SJSA1 (cell line): ENCODE measurements at places on chromosomes 16 and 17. TPM values are rescaled to one million over a fixed set of nuclear protein-coding genes. Genes with fewer than 3 reads are reported as not detected.
A peak's percentile ranks its signal among the peaks of the same experiment; 100 is the strongest.

The CES1 gene
- not detected in 2 replicates for total RNA-seq

DNA sequence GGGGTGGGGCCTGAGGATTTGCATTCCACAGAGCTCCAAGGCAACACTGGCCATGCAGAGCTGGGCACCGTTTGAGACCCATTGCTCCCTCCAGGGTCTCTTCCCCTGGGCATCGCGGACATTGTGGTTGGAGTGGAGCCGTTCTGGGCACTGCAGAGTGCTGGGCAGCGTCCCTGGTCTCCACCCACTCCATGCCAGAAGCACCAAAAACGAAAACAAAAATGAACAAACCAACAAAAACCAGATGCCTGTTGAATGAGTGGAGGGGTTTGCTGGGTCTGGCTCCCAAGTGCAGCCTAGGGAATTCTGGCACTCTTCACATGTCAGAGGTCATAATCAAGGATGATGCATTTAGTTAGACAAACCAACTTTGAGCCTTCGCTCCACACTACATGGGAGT lies 17.9 kb downstream of the WNT9B start:
- H3K27me3 ChIP-seq = peaks cover 9% of the 10 kb centered on the region; the same call in 1 of the 2 replicates
- no peaks in the 10 kb centered on the region for H3K36me3 ChIP-seq
- no peak for DNase-seq
- H3K4me3 ChIP-seq = no peak overlapping the region
- no peak overlapping the region for H3K27ac ChIP-seq

DNA sequence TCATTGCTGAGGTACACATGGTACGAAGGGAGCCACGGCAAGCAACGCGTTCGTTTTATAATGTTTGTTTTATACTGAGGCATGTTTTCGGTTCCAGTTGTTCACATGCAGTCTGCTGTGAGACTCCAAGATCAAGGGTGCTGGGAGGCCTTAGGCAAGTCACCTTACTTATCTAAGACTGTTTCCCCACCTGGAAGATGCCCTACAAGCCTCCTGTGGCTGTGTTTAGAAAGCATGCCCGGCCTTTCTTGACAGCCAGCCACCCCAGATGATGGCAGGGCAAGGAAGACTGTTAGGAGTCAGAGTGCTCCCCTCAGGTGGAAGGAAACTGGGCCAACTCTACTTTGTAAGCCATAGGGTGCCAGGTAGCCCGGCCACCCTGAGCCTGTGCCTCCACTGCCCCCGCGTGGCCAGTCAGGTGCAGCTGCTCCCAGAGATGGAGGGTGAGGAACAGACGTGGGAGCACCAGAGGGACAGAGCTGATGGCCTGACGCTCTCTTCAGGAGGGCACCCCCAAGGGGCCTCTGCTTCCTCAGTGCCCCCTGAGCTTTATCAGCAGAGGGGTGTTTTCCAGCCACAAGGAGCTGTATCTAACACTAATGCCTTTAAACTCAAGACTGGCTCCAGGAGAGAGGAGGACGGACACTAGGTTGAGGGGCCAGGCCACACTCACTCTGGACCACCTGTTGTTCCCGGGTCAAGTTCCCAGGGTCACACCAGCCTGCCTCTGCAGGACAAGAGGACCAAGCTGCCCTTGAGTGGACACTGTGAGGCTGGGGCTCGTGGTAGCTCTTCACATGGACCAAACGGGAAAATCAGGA lies 5.4 kb downstream of the NAT9 start:
- H3K4me1 ChIP-seq = peaks cover 27% of the 10 kb centered on the region
- H3K36me3 ChIP-seq = peaks cover 75% of the 10 kb centered on the region
- H3K27ac ChIP-seq = no peak overlapping the region
- no peak overlapping the region for H3K4me3 ChIP-seq

The GAST gene
- not detected in 2 replicates for total RNA-seq

DNA sequence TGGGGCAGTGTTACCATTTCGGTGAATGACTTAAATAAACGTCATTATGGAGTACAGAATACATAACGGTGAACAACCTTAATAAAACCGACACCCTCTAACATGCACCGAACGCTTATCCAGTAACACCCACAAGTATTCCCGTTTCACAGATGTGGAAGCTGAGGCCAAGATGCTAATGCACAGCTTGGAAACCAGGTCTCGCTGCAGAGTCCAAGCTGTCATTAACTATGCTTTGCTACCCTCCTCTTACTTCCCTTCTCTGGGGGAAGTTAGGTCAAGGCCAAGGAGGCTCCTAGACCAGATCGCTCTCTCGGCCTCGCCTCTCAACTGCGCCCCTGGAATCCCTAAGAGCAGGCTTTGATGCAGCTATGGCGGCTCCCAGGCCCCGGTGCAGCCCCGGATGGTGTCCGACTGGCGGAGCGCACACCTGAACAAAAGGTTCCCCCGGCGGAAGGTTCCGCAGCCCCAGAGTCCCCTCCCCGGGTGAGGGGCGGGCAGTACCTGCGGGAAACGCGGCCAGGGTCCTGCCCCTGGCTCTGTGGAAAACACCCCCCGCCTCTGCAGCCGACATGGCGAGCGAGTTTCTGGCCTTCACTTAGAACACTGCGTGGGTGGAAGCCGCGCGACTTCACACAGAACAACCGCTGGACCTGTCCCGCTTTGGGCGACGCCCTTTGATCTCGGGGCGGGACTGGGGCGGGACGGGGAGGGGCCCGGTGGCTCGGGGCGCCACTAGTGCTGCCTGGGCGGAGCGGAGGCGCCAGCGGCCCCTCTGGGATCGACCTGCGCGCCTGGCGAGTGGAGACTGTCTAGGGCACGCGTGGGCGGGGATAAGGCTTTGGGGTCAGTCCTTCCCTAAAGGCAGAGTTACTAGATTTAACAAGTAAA lies at the start of gene CPPED1:
Gene CPPED1, minus strand, starts transcription at position 685 of the 891 bp plus-strand sequence. Its CDS starts 111 bp downstream, at position 574.
- no peaks in the 10 kb centered on the region for H3K27me3 ChIP-seq
- no peaks in the 10 kb centered on the region for H3K4me1 ChIP-seq
- peak within 1 kb of the TSS; percentile 41 for H3K4me3 ChIP-seq
- H3K36me3 ChIP-seq = no peaks in the 10 kb centered on the region

The DNAH2 gene
- not detected in 2 replicates for total RNA-seq

- H3K36me3 ChIP-seq = no peaks in the 10 kb centered on the region
- H3K4me1 ChIP-seq = no peaks in the 10 kb centered on the region
- DNase-seq = no peak
- no peak overlapping the region for H3K27ac ChIP-seq
- H3K27me3 ChIP-seq = no peaks in the 10 kb centered on the region
Measured at GRCh38 chr16:56262551-56263245, 71.4 kb downstream of the GNAO1 start.

The FOXF1 gene
- 25.7 and 34.7 TPM in 2 replicates for total RNA-seq

The EFNB3 gene
- total RNA-seq = not detected in 2 replicates

DNA sequence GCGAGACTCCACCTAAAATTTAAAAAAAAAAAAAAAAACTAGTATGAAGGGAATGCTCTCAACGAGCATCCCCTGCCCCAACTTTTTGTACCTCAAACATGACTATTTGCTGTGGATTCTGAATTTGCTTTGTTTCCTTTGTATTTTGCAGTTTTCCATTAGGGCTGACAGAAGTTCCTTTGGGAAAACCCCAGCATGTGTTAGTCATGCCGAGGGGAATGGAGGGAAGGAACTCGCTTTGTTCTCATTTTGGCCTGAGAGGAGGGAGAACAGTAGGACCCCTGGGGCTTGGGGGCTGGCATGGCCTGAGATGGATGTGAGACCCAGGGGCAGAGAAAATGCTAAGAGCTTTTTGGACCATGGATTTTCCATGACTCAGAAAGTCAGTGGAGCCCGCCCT lies 20.5 kb downstream of the KRT9 start:
- peaks cover 45% of the 10 kb centered on the region for H3K4me1 ChIP-seq
- peak; percentile 78 for DNase-seq
- H3K27ac ChIP-seq = peak overlapping the region; percentile 63
- H3K4me3 ChIP-seq = no peak overlapping the region
- no peaks in the 10 kb centered on the region for H3K27me3 ChIP-seq
- H3K36me3 ChIP-seq = no peaks in the 10 kb centered on the region

DNA sequence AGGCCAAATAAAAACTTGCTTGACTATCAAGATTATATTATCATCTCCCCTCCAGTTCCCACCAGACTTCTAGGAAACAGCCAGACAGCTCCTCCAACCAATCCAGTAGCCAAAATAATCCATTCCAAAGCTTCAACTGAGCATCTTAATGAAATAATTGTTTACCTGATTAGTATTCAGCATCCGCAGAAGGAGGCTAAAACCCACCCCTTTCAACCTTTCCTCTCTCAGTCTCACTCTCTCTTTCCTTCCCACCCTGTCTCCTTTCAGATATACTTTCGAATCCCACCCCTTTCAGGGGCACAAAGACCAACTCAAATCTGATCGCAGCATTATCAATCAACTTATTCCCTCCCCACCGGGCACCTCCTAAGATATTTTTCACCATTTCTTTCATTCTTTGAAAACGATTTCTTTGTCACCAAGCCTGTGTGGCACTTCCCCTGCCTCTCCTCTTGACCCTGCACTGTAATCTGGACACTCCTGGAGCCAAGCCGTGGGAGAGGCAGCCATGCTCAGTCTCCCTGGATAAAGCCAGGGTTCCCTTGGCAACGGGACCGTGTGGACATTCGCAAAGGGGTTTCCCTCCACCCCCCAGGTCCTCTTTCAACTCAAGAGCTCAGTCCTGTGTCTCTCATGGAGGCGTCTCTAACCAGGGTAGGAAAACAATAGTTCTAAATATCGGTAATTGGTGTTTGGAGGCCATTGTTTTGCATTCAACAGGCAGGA lies at the start of gene ANKFN1:
Gene ANKFN1, plus strand, starts transcription at position 602 of the 729 bp plus-strand sequence. CDS start 59,193 bp downstream, outside the sequence.
- H3K4me1 ChIP-seq = no peaks in the 10 kb centered on the region
- no peak within 1 kb of the TSS for H3K4me3 ChIP-seq
- no peaks in the 10 kb centered on the region for H3K36me3 ChIP-seq
- 0 out of 2 replicates have a peak, but pooled peaks cover 3% of the 10 kb centered on the region for H3K27me3 ChIP-seq
- no peak within 1 kb of the TSS for H3K27ac ChIP-seq
- no peak for DNase-seq

The DNAH9 gene
- total RNA-seq = 0.08 TPM in 1 of 2 replicates, not detected in the other

- H3K4me1 ChIP-seq = no peaks in the 10 kb centered on the region
- H3K36me3 ChIP-seq = no peaks in the 10 kb centered on the region
- H3K27ac ChIP-seq = no peak overlapping the region
- no peak overlapping the region for H3K4me3 ChIP-seq
Measured at GRCh38 chr17:46812624-46813318, 5.7 kb downstream of the WNT3 start.

- H3K4me1 ChIP-seq = no peaks in the 10 kb centered on the region
- H3K36me3 ChIP-seq = peaks cover 26% of the 10 kb centered on the region
- H3K27ac ChIP-seq = no peak overlapping the region
- no peaks in the 10 kb centered on the region for H3K27me3 ChIP-seq
- DNase-seq = no peak
Measured at GRCh38 chr17:21193031-21193430, 20.9 kb downstream of the TMEM11 start.

DNA sequence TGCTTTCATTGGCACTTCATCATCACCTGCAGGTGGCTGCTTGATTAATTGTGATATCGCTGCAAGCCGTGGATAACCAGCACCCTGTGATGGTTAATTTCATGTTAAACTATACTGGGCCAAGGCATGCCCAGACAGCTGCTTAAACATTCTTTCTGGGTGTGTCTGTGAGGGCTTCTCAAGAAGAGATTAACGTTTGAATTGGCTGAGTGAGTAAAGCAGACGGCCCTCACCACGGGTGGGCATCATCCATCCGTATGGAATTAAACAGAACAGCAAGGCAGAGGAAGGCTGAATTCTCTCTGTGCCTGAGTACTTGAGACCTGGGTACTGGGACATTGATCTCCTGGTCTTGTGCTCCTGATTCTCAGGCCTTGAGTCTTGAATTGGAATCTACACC lies 7.1 kb upstream of the ZNF213 start:
- H3K4me3 ChIP-seq = no peak overlapping the region
- H3K27me3 ChIP-seq = no peaks in the 10 kb centered on the region
- H3K36me3 ChIP-seq = peaks cover 42% of the 10 kb centered on the region
- H3K4me1 ChIP-seq = peaks cover 24% of the 10 kb centered on the region
- DNase-seq = no peak

GRCh38 chr17:80603396-80603795 lies 58.8 kb downstream of the RPTOR start:
- DNase-seq = no peak
- H3K4me3 ChIP-seq = no peak overlapping the region
- H3K27me3 ChIP-seq = no peaks in the 10 kb centered on the region
- H3K27ac ChIP-seq = no peak overlapping the region
- no peaks in the 10 kb centered on the region for H3K36me3 ChIP-seq

The CSH1 gene
- not detected in 2 replicates for total RNA-seq

- H3K27ac ChIP-seq = no peak overlapping the region
- no peaks in the 10 kb centered on the region for H3K4me1 ChIP-seq
- H3K4me3 ChIP-seq = no peak overlapping the region
- no peak for DNase-seq
Measured at GRCh38 chr16:12992066-12992465, 90.7 kb downstream of the SHISA9 start.

GRCh38 chr17:38602453-38602852 lies 3.3 kb downstream of the SRCIN1 start:
- H3K36me3 ChIP-seq = no peaks in the 10 kb centered on the region
- peaks cover 53% of the 10 kb centered on the region for H3K27me3 ChIP-seq
- no peak overlapping the region for H3K27ac ChIP-seq
- peaks cover 5% of the 10 kb centered on the region for H3K4me1 ChIP-seq
- no peak for DNase-seq

GRCh38 chr16:12646490-12647274 lies 157.0 kb downstream of the CPPED1 start:
- H3K27me3 ChIP-seq = no peaks in the 10 kb centered on the region
- H3K4me3 ChIP-seq = no peak overlapping the region
- no peaks in the 10 kb centered on the region for H3K4me1 ChIP-seq
- H3K36me3 ChIP-seq = no peaks in the 10 kb centered on the region
- H3K27ac ChIP-seq = no peak overlapping the region

The TOP2A gene
- total RNA-seq = 264 and 389 TPM in 2 replicates

The CBX2 gene
- total RNA-seq = 13.6 and 16.7 TPM in 2 replicates

- H3K27ac ChIP-seq = no peak overlapping the region
- no peaks in the 10 kb centered on the region for H3K36me3 ChIP-seq
- no peaks in the 10 kb centered on the region; the same call in 1 of the 2 replicates for H3K27me3 ChIP-seq
Measured at GRCh38 chr17:17200311-17200710, 5.8 kb downstream of the PLD6 start.

The ZNF423 gene
- total RNA-seq = 3.0 and 5.4 TPM in 2 replicates

The ZNF18 gene
- 7.9 and 8.4 TPM in 2 replicates for total RNA-seq

The PDIA2 gene
- not detected in 2 replicates for total RNA-seq

GRCh38 chr17:51585514-51586104 lies 325.3 kb downstream of the UTP18 start:
- H3K27me3 ChIP-seq = no peaks in the 10 kb centered on the region
- DNase-seq = no peak
- H3K36me3 ChIP-seq = no peaks in the 10 kb centered on the region
- no peaks in the 10 kb centered on the region for H3K4me1 ChIP-seq
- no peak overlapping the region for H3K4me3 ChIP-seq

DNA sequence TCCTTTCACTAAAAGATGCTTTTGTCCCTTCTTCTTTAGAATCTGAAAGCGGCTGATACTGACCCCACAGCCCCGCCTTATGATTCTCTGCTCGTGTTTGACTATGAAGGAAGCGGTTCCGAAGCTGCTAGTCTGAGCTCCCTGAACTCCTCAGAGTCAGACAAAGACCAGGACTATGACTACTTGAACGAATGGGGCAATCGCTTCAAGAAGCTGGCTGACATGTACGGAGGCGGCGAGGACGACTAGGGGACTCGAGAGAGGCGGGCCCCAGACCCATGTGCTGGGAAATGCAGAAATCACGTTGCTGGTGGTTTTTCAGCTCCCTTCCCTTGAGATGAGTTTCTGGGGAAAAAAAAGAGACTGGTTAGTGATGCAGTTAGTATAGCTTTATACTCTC lies 10.1 kb upstream of the TANGO6 start:
- no peaks in the 10 kb centered on the region for H3K36me3 ChIP-seq
- no peak overlapping the region for H3K4me3 ChIP-seq
- no peaks in the 10 kb centered on the region for H3K4me1 ChIP-seq
- no peak overlapping the region for H3K27ac ChIP-seq
